RWPE1 (cell line): ENCODE measurements at places on chromosomes 2 and 18.
A peak's percentile ranks its signal among the peaks of the same experiment; 100 is the strongest.

GRCh38 chr2:17638196-17638743 is 97.8 kb downstream of the VSNL1 start:
- DNase-seq: no peak

DNA sequence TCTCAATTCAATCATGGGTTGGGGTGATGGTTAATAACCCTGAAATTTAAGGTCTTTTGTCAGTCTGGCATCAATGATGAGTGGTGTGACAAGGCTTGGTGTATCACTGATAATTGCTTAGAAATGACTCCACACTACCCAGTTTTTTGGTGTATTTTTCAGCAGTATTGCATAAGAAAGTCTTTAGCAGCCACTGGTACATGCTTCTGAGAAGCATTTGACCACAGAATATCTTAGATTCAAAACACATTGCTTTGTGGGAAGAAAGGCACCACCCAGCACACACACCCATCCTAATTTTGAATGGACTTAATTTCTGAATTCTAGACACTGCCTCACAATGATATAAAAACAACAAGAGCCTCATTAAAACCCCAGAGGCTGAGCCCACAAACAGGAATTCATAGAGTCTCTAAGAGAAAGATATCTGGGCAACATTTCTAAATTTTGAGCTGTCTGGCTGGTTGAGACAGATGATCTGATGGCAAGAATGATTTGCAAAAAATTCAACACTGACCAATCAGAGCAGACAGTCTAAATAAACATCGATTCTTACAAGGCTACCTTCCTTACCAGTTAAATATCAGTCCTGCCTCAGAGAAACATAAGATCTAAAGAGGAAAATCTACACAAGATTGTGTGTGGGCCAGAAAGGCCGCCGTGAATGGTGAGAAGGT is 114.7 kb upstream of the CYP1B1 start:
- DNase-seq: no peak

DNA sequence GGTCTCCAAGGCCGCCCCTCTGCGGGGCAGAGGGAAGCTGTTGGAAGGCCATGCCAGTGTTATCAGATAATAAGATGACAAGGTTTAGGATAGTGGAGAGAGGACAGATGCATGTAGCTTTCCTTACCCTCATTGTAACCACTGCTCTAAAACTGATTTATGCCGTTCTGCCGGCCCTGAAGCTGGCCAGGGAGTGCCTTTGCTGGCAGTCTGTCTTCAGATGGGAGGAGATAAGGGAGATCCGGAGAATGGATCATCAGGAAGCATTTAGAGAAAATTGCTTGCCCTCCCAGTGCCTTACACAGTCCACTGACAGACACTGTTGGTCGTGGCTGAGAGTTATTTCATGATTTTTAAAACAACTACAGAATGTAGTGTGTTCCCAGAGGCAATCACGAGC is 35.4 kb upstream of the MYO3B start:
- no peak for DNase-seq

GRCh38 chr18:76720683-76721082 is 101.7 kb upstream of the ZNF236 start:
- DNase-seq: no peak

DNA sequence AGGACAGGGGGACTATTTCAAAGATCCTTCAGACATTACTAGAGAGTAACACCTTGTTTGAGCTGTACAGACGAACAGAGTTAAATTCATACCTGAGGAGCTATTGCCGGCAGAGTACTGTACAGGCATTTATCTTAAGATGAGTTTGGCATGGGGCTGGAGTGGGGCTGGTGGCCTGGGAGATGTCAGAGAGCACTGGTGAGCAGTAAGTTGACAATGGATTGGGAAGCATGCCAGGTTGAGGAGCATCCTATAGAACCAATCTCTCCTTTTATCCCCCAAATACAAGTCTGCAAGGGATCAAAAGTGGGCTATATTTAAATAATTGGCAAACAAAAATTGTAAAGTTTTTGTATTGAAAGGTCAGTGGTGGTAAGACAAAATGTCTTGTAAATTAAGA is 58.6 kb downstream of the ADCYAP1 start:
- DNase-seq: no peak

GRCh38 chr2:13103778-13104493 is 387.2 kb downstream of the TRIB2 start:
- DNase-seq: no peak

GRCh38 chr2:58764338-58765104 is 523.4 kb upstream of the FANCL start:
- DNase-seq: no peak

GRCh38 chr2:236173036-236173728 is 5.0 kb upstream of the GBX2 start:
- no peak for DNase-seq

GRCh38 chr2:165562233-165562632 is 92.7 kb downstream of the CSRNP3 start:
- DNase-seq: no peak

GRCh38 chr18:48934415-48934722 is 16.4 kb downstream of the SMAD7 start:
- no peak for DNase-seq

DNA sequence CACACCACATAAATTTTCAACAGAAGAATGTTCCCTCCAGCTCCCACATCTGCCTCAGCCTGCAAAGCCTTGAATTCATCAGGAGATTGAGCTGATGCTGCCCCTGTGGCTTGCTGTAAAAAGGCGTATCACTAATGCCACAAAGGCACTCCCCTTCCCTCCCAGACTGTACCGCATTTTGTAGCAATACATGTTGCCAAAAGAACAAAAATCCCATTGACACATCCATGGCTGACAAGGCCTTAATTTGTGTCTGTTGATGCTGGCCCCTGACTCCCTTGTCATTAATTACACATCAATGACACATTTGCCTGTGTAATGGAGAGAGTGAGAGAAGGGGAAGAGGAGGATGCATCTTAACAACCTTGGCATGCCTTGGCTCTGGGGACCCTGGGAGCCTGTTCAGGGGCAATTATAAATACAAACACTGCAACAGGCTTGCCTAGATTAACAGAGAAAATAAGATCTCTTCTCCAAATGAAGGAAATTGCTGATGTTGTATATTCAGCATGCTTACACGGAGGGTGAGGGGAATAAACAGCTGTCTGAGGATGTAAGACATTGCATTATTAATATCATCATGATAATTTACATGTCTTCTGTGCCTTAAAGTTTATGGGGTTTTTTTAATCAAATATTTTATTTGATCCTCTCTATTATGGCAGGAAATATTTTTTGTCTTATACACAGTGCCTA is 264.0 kb downstream of the SUCLG1 start:
- DNase-seq: no peak

- DNase-seq: no peak
These were observed 24.8 kb upstream of the TBC1D8 start for GRCh38 chr2:101175991-101176390.

GRCh38 chr2:83368916-83369315 is 1090.2 kb downstream of the SUCLG1 start:
- DNase-seq: no peak

- DNase-seq: no peak
These were observed 4.5 kb downstream of the NBEAL1 start for GRCh38 chr2:203019142-203019541.

DNA sequence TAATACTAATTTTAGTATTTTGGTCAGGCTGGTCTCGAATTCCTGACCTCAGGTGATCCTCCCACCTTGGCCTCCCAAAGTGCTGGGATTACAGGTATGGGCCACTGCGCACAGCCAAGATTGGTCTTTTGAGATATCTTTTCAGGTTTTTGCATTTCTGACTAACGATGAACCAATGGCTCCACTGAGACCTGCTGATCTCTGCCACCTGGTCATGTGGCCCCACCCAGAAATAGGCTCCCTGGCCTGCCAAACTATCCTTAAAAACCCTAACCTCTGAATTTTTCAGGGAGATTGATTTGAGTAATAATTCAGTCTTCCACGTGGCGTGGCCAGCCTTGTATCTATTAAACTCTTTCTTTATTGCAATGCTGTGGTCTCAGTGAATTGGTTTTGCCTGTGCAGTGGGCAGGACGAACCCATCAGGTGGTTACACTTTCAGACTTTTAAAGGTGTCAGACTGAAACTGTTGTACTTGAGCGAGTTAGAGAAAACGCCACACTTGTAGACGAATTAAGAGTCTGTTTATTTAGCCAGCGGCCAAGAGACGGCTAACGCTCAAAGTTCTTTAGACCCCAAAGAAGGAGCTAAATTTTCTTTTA is 85.8 kb upstream of the MSH6 start:
- DNase-seq: no peak

DNA sequence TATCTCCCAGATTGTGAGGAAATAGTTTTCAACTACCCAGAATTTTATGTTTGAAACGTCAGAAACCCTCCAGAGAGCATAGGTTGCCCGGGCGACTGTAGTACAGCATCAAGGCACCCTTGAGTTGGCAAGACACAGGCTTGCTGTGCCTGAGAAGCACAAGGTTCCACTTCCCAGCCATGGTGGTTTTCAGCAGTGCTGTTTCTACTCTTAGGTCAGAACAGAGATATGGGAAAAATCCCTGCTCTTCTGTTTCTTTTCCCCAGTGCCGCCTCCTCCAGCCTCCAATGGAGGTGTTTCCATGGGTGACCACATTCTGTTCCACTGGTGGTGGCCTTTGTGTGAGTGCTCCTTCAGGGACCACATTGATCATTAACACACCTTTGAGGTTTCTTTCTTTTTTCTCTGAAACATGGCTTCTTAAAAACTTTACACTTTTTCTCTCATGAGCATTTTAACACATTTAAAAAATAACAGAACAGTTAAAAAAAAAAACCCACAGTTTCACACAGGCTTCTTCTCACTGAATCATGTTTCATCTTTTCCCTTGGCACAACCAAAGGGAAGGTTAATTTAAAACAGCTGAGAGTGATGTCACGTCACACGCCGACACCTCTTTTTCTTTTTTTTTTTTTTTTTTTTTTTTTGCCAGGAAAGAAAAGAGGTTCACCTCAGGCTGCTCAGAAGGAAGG is 229.3 kb upstream of the HDAC4 start:
- no peak for DNase-seq

GRCh38 chr2:114008720-114009119 is 118.8 kb downstream of the ACTR3 start:
- no peak for DNase-seq

DNA sequence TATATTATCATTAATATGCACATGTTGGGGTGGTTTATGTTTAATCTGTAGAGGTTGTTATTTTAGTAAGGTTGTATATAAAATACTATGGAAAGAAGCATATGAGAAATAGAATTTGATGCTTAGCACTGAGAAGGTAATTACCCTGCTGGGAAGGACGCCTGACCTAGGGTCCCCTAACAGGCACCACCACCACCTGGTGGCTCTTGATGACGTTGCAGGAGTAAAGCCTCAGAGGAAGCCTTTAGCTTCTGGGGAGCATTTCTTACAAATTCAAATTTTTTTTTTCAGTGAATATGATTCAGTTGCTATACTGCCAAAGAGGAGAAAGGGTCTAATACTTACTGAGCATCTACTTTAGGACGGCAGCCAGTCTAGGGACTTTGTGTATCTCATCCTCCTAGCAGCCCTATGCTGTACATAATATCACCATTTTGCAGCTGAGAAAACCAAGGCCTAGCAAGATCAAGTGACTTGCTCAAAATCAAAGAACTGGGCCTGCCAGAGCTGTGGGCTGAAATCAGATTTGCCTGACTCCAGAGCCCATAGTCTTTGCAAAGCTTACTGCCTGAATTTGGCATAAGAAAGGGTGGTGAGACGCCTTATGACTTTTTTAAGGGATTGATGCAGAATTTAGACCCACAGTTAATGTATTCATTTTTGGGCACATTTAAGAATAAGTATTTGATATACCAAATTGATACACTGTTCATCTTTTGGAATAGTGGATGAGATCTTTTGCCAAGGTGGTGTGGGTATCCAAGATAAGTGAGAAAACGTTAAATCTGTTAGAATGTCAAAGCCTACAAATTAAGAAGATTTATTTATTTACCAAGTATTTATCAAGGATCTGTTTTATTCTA is 78.8 kb upstream of the GAREM1 start:
- peak; percentile 37 for DNase-seq

GRCh38 chr2:85134896-85135659 is 1.9 kb downstream of the TCF7L1 start:
- no peak for DNase-seq

- DNase-seq: no peak
These were observed 876.2 kb upstream of the POU3F3 start for GRCh38 chr2:103977668-103978067.

DNA sequence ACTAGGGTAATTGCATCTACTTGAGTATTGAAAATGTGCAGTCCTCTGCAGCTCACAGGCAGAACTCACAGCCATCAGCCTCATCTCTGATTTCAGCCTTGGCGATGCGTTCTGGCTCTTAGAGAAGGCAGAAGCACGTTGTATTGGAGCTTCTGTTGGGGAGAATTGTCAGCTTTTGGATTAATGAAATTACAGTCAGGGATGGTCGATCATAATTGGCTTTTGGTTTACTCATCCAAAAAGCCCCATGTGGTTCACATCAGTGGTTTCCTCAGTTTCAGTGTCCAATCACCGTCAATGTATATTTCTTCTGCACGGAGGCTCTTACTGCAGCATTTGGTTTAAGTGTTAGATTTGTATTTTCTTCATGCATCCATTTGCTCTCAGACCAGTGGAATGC is 218.5 kb upstream of the SOX11 start:
- DNase-seq: no peak

GRCh38 chr18:37368110-37368954 is 197.3 kb downstream of the CELF4 start:
- no peak for DNase-seq

- DNase-seq: no peak
These were observed 16.7 kb downstream of the BCL2 start for GRCh38 chr18:63302636-63303405.

GRCh38 chr2:80700961-80701360 is 396.4 kb upstream of the LRRTM1 start:
- DNase-seq: no peak

GRCh38 chr2:230713331-230714135 is 891 bp downstream of the CAB39 start:
- peak; percentile 41 for DNase-seq

DNA sequence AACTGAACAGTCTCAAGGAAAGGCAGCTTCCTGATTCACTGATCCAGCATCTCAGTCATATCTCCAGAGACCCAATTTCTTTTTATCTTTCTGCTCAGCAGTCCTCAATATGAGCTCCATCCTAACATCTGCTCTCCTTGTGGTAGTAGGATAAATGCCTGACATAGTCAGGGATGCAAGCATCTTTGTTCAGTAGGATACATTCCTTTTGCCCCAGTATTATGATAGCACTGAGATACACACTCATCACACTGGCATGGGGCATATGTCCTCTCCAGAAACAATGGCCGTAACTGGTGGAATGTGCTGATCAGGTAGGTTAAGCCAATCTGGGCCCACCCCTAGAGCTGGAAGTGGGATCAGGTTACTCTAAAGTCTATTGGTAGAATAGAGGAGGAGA is 207.2 kb downstream of the ETAA1 start:
- no peak for DNase-seq

DNA sequence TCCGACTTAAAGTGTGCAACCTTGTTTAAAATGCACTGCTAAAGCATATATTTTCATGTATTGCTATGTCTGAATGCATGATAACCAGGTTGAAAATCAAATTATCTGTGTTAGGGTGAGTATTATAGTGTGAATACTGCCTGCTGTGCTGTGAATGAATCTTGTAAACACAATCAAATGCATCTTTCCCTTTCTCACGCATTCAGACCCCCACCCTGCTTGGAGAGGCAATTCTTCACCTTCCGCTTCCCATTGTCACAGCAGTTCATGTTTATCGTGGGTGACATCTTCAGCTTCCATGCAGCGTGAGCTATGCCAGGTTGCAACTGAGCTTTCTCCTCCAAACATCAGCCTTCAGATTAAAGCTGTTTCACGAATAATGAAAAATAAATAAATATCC is 418.0 kb downstream of the MEIS1 start:
- DNase-seq: no peak

GRCh38 chr2:148699830-148700229 is 55.3 kb downstream of the EPC2 start:
- no peak for DNase-seq

- no peak for DNase-seq
These were observed 792.7 kb downstream of the METTL4 start for GRCh38 chr18:1778496-1779178.
